ENCODE measurements at places on chromosomes 11 and 22.

DNA sequence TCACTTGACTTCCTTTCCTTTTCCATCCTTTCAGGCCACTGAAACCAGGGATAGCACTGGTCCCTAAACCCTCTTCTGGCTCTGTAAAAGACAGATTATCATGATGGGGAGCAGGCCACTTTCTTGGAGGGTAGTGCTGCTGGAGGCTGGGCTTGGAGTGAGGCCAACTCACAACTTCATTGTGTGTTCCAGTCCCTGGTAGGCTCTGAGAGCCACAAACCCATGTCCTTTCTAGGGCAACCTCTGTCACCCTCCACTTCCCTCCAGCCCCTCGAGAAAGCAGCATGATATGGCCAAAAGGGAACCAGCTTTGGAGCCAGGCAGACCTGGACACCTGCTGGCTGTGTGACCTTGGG is 2.3 kb downstream of the TKFC start:
- no peak for DNase-seq

GRCh38 chr11:24833573-24833972 is 336.7 kb downstream of the LUZP2 start:
- DNase-seq = no peak

GRCh38 chr11:63621071-63621470 is 6.8 kb upstream of the PLAAT3 start:
- DNase-seq = no peak

GRCh38 chr11:113110046-113110445 is 148.8 kb downstream of the NCAM1 start:
- DNase-seq = no peak

DNA sequence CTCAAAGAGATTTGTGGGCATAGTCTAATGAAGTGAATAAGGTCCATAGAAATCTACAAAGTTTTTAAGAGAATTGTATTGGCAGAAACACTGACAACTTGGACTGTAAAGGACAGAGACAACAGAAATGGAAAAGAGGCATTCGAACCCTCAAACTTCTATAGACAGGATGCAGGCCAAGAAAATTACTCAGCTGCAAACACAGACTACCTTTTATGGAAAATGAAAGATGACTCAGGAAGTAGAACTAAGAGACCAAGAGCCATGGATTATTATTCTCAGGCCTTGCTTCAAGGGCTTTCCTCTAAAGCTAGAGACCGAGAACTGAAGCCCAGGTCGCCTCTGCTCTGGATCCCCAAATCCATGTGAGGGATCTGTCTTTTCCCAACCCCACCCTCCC is 3.8 kb upstream of the PELI3 start:
- no peak for DNase-seq

DNA sequence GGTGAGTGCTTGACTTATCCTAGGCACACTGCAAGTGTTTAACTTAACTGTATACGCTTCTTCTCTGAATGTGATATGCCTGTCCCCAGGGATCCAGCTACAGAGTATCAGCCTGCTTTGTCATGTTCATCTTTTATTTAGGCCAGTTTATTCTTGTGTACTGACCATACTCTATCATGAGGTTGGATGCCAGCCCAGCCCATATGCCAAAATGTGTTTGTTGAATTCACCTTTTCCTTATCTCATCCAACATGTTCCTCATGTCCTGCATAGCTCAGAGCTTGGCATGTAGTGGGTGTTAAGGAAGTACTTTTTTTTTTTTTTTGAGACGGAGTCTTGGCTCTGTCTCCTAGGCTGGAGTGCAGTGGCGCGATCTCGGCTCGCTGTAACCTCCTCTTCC is 116.2 kb downstream of the NCAM1 start:
- no peak for DNase-seq

DNA sequence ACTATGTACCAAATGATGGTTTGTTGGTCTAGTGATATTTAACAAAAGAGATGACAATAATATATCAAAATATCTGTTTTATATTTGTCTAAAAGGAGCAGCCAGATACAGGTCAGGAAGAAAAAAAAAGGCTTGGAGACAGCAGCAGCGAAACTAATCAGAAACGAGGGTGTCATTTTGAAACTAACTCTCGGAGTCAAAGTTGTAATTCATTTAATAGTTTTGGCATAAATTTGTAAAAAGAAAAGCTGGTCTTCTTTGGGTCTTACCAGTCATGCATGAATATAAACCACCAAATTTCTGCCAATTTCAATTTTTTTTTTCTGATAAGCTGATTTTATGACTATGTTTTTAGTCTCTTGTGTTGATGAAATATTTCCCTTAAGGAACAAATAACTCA is 25.5 kb downstream of the NPAT start:
- DNase-seq = no peak

- DNase-seq = no peak
Measured at GRCh38 chr11:29452146-29452545, 564.7 kb downstream of the KCNA4 start.

GRCh38 chr11:85694385-85694980 is 8.5 kb upstream of the CCDC89 start:
- peak; percentile 31 for DNase-seq

DNA sequence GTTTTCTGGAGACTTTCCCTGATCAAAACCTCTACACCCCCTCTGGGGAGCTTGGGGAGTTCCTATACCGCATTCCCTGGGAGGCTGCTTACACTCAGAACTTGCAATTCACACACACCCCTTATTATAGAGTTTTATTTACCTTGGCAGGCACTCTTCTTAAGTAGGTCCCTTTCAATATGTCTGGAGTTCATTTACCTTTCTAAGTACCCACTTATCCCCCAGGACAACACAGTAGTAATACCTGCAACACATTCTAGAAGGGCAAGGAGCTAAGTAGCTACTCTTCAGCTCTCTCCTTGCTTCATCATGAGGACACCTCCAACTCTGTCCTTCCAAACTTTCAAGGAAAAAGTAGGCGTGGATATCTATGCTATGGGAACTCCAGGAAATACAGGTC is 127.8 kb upstream of the ANO3 start:
- DNase-seq = no peak

- DNase-seq = no peak
Measured at GRCh38 chr22:26444777-26445176, 15.7 kb downstream of the ASPHD2 start.

- peak; percentile 68 for DNase-seq
Measured at GRCh38 chr22:30947816-30948454, 20.6 kb downstream of the MORC2 start.

- no peak for DNase-seq
Measured at GRCh38 chr22:19940536-19941364, 822 bp upstream of the COMT start.

DNA sequence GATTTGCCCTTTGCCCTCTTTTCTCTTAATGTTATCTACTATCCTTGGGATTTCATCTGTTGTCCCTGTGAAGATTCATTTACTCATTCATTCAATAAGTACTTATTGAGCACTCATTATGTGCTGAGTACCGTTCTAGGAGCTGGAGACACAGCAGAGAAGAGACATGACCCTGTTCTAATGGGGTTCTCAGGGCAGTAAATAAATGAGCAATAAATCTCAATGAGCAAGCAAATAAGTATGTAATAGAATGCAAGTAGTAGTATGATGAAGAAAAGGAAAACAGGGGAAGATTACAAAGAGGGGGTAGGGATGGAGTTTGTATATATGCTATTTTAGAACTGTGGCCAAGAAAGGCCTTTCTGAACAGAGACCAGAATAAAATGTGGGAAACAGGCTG is 34.2 kb upstream of the NRIP3 start:
- DNase-seq = no peak

- DNase-seq = no peak
Measured at GRCh38 chr11:721247-721740, 15.3 kb downstream of the EPS8L2 start.

DNA sequence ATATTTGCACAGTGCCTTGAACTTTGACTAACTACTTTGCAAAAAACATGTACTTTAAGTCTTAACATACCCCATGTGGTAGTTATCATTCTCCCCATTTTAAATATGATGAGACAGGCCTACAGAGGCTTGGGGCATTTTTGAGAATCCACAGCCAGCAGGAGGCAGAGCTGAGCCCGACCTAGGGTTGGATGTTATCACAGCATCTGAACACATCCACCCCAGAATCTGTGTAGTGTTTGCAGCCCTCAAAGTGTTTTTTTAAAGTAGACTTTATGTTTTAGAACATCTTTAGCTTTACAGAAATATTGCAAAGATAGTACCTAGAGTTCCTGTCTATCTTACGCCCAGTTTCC is 17.6 kb downstream of the OTOG start:
- no peak for DNase-seq

DNA sequence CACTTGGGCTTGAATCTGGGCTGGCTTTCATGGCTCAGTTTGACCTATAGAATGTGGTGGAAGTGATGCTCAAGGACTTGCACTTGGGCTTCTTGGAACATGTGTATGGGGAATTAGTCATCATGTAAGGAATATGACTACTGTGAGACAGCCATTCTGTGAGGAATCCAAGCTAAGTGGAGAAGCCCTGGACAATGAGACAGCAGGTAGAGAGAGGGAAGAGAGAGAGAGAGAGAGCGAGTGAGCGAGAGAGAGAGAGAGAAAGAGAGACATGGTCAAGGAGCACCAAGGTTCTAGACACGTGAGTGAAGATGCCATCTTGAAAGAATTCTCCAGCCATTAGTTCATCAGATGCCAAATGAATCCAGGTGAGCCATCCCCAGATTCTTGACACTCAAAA is 261.6 kb upstream of the SORL1-AS1 start:
- no peak for DNase-seq

GRCh38 chr11:86469491-86470388 is 95.1 kb downstream of the CCDC81 start:
- DNase-seq = peak; percentile 48

- no peak for DNase-seq
Measured at GRCh38 chr11:115126515-115127208, 377.6 kb downstream of the CADM1 start.

DNA sequence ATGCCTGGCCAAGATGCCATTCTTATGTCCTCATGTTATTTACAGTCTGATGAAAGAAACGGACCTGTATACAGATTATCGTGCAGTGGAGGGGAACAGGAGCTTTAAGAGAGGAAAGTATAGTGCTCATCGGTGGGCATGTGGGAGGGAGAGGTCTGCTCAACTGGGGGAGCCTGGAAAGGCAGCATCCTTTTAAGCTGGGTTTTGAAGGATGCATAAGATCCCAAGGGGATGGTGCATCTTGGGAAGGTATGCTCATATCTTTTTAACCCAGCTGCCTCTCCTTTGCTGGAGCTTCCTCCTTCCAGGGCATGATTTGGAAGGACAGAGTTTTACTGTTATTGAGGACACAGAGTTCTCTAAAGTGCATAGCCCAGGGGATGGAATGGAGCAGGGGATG is 34.8 kb downstream of the MIAT start:
- no peak for DNase-seq

GRCh38 chr11:34604145-34604544 is 16.7 kb upstream of the EHF start:
- no peak for DNase-seq

DNA sequence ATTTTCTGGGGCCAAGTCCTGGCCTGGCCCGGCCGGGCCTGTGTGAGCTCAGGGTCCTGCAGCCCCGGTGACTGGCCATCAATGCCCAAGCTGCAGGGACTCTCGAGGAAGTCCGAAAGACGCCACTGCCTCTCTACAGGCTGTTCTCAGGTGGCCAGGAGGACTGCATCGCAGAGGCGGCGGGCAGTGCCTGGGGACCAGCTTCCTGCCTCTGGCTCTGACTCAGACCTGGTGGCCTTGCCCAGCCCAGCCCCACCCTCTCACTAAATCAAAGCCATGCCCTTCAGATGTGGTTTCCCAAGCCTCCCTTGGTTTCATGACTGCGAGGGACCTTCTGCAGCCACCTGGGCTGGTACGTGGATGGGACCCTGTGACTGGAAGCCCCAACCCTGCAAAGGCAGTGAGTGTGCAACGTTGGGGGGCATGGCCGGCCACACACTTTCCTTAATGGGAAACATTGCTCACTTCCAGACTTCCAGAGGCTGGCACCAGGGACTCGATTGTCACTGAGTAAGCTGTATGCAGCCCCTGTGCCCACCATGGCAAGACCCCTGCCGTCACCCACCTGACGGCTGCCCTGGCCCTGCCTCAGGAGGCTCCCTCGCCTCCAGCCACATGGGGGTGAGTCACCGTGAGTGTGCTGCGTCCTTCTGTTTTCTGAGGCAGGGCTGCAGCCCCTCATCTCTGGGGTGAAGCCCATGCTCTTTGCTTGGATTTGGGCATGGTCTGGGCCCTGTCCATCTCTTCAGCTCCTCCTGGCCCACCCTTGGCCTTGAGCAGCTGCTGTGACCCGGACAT is 6.0 kb upstream of the FGF3 start:
- no peak for DNase-seq

DNA sequence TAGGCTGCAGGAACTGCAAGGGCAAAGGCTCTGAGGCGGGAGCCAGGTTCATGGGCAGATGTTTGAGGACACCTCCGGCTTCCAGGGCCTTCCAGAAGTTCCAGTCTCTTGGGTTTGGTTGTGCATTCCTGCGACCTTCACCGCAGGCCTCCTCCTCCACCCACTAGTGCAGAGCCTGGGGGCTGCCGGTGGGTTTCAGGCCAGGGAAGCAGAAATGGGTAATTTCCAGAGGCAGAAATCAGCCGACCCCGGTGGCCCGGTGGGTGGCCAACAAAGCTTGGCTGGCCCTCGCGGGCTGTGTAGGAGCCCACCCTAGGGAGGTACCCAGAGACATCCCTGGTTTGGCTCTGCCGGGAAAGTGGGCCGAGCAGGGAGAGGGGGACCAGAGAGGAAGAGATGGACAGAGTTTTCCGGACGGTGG is 417 bp upstream of the PHETA2 start:
- no peak for DNase-seq

Data from T47D (cell line).